ENCODE measurements at places on chromosomes 16 and 17.

- DNase-seq: no peak
Observed at GRCh38 chr17:80860101-80860671, 131.5 kb upstream of the CHMP6 start.

GRCh38 chr16:88375236-88375975 is 7.4 kb upstream of the ZNF469 start:
- no peak for DNase-seq

DNA sequence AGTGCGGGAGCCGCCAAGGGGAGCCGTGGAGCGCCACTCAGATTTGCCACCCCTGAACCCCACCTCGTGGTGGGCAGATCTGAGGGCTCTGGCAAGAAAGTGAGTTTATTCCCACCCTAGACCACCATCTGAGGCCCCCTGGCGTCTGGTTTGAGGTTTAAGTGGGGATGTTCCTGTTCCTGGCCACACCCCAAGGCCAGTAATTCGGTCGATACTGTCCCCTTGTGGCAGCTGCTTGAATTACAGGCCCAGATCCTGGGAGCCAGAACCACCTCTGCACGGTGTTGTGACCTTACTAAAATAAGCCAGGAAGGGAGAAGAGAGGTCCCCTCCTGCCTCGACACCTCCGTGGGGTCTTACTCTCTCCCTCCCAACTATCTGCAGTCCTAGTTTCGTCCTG is 3.3 kb upstream of the LAT start:
- peak; percentile 34 for DNase-seq

- no peak for DNase-seq
Observed at GRCh38 chr17:73224663-73225305, 31.9 kb downstream of the COG1 start.

- DNase-seq: peak; percentile 53
Observed at GRCh38 chr16:1960665-1961630, 1.6 kb downstream of the NDUFB10 start.

DNA sequence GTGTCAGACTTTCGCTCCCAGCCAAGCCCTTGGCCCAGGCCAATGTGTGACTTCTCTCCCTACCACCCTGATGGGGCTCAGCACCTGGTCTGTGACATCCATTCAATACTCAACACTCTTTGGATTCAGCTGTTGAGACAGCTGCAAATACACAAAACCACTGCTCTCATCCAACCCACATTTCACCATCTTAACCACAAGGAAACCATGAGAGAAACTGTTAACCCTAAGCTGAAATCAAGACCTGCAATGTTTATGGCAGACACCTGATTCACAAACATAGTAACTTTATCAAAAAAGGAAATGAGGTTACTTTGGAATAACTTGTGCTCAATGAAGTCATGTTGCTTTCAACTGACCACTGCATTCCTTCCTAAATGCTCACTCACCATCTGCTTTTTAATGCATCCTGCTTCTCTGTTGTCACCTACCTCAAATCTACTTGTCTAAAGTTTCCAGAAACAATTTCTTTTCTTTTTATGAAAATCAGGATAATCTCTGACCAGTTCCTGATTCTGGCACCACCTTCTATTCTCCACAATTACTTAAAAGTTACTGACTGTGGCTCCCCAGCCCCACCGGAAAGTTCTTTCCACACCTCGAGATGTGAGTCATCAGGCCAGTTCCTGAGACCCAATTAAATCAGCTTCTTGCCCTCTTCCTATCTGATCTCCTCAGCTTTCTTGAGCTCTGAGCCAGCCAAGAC is 88.2 kb downstream of the NOG start:
- no peak for DNase-seq

DNA sequence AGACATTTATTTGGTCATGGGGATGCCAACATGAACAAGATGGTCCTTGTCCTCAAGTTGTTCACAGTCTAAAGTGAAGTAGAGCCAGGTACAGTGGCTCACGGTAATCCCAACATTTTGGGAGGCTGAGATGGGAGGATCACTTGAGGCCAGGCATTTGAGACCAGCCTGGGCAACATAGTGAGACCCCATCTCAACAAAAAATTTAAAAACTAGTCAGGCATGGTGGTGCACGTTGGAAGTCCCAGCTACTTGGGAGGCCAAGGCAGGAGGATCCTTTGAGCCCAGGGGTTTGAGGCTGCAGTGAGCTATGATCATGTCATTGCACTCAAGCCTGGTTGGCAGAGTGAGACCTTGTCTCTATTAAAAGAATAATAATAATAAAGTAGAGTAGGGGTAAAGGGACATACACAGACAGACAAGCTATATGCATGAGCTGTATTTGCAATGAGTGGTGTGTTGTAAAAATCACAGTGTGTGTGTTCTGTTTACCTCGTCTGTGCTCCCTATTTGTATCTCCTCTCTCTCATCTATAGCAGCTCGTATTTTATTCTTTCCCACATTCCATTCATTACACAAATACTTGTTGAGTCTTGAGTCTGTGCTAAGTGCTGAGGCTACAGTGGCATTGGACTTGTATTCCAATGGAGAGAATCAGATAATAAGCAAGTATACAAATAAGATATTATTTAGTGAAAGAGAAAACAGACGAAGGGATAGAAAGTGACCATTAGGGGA is 73.9 kb upstream of the DHX40 start:
- no peak for DNase-seq

- DNase-seq: no peak
Observed at GRCh38 chr17:74303305-74303704, 22.7 kb upstream of the KIF19 start.

DNA sequence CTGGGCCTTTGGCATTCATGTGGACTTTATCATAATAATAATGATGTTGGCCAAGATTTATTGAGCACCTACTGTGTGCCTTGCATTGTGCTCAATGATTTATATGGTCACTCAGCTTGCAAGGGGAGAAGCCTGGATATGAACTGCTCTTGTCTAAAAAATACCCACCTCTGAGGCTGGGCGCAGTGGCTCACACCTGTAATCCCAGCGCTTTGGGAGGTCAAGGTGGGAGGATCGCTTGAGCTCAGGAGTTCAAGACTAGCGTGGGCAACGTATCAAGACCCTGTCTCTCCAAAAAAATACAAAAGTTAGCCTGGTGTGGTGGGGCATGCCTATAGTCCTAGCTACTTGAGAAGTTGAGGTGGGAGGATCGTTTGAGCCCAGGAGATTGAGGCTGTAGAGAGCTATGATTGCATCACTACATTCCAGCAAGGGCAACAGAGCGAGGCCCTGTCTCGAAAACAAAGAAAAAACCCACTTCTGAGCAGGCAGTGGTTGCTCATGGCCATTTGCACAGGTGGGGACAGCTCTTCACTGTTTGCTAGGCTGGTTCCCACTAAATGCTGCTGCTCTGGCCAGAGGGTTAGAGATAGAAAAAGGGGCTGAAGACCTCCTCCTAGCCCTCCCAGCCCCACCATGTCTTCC is 4.3 kb upstream of the ADGRG1 start:
- no peak for DNase-seq

DNA sequence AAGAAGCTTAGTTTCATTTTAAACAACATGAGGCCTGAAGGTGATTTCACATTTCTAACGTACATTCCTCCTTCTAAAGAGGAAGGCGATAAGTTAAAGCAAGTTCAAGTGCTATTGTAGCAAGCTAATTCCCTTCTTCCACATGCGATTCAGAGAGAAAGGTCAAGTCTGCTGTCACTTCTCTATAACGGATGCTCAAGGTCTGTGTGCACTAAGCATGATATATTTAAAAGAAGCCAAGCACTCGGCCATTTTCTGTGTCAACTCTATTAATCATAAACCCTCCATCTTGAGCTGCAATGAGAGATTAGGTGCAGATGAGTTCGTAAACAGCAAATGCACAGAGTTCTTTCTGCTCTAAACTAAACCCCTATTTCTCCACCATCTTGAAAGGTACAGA is 568.8 kb upstream of the ZFHX3 start:
- DNase-seq: no peak

- DNase-seq: no peak
Observed at GRCh38 chr16:53789137-53789536, 85.2 kb downstream of the FTO start.

- DNase-seq: no peak
Observed at GRCh38 chr17:50337956-50338355, 8.0 kb upstream of the XYLT2 start.

GRCh38 chr17:5069724-5070123 is 8.5 kb upstream of the ZFP3 start:
- DNase-seq: no peak

DNA sequence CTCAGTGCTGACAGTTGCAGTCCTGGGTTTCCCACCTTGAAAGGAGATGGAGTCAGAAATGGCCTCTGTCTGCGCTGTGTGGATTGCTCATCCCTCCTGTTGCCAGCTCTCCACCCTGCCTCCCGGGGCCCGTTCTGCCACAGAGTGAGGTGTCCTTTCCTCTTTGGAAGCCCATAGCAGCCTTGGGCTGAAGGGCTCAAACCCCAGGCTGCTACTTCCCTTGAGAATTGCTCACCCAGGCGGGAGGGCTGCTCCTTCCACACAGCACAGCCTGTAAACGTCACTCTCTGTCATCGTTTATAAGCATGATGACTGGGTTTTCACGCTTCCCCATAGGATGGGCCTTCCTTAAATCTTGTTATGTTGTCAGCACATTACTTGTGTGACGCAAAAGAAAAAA is 62.7 kb downstream of the FOXK2 start:
- no peak for DNase-seq

DNA sequence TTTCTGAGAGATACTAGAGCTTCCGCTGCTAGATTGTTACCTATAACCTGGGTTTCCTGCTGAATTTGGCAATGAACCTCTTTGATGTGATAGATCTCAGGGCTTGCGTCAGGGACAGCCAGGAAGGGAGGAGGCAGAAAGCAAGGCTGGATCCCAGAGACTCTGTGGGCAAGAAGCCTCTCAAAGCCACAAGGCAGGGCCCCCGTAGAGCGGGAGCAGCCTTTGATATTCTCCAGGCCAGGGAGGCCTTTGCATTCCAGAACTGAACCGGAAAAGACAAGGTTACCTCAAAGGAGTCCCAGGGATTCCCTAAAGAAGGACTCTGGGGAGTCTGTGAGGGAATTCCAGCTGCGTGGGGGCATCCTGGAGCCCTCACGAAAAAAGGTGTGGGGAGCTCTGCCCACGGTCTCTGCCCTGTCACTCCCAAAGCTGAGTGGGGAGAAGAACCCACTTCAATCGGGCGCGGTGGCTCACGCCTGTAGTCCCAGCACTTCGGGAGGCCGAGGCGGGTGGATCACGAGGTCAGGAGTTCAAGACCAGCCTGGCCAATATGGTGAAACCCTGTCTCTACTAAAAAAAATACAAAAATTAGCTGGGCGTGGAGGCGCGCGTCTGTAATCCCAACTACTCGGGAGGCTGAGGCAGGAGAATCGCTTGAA is 14.3 kb upstream of the SCIMP start:
- no peak for DNase-seq

GRCh38 chr16:2777903-2778629 is 986 bp upstream of the ELOB start:
- DNase-seq: peak; percentile 62

DNA sequence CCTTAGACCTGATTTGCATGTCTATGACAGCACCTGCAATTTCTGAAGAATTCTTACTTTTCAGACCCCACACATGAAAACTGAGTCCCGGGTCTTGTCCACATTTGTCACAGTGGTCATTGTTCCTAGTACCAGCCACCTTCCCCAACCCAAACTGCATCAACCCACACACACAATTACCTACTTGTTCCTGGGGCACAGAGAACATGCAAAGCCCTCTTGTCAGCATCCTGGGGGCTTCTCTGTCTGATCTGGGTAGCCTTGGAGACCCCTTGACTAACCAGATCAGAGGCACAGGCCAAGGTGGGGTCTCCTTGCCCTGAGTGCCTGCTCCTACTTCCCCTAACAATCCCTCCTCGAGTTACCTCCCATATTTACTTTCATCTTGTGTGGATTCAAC is 36.7 kb upstream of the PIK3R6 start:
- DNase-seq: no peak

GRCh38 chr16:24520983-24521382 is 18.4 kb upstream of the RBBP6 start:
- DNase-seq: no peak

DNA sequence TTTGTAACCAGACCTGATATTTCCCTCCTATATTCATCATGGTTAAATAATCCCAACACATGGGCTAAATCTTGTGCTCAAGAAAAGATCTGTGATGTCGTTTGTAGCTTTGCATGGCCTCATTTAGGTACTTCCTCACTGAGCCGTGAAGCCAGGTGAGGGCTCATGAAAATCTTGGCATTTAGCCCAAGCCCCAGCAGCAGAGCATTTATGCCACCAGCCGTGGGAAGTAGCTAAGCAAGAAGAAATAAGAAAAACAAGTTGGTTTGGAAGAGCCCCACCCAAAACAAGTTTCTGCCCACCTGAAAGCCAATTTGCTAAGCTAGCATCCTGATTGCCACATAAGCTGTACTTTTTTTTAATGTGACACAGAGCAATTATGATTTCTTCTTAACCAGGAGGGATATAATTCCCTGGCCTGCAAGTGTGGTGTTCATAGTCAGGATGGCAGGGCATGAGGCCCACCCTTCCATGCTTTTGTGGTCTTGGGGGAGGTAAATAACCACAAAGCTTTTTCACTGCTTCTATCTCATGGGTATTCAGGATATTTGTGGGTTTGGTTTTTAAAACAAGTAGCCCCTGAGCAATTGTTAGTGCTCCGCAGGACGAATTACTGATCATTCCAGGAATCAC is 10.5 kb downstream of the TMIGD1 start:
- peak; percentile 21 for DNase-seq

- DNase-seq: no peak
Observed at GRCh38 chr17:6867849-6868248, 36.3 kb upstream of the TEKT1 start.

DNA sequence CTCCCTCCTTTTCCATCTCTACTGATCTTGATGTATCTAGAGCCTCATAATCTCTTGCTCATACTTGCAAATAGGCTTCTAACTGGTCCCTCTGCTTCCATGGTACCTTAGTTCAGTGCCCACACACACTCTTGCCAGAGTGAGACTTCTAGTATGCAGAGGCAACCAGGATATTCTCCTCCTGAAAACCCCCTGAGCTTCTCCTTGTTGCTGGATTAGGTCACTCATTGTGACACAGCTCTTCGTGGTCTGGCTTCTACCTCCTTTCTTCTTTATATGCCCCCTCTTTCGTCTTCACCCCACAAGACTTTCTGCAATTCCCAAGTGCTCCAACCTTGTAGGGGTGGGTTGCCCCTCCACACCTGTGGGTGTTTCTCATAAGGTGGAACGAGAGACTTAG is 2.5 kb upstream of the FAM20A start:
- no peak for DNase-seq

DNA sequence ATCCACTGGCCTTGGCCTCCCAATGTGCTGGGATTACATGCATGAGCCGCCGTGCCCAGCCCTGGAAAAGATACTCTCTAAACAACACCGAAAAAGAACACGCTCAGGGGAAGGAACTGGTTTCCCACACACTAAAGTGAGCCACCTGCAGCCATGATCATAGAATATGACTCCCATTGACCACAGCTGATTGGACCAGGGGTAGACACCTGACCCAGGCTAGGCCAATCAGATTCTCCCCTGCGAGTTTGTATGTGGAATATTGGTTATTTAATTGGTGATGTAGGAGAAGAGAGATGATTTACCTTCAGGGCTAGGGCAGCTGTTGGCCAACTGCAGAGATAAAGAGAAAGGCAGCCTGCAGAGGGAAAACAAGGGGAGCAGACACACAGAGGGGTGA is 9.0 kb upstream of the GGA2 start:
- DNase-seq: no peak

- DNase-seq: peak; percentile 56
Observed at GRCh38 chr16:715477-716199, 720 bp downstream of the METRN start.
